ENCODE measurements at places on chromosomes 7 and 10.

DNA sequence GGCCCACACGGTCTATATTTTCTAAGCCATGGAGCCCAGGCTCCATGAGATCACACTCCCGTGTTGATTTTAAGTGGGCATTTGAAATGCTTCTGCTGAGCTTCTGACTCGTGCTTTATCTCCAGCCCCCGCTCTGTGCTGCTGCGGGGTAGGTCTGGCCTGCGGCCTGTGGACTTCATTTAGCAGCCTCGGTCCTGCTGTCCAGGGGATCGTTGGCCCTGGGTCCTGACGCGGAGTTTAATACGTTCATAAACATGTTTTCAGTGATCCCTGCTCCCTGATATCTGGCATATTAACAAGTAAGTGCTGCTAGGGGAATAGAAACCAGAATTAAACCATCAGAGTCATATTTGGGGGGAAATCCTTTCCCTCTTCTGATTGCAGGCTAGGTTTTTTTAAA, 540.3 kb upstream of the MGMT start:
- no peak for DNase-seq

DNA sequence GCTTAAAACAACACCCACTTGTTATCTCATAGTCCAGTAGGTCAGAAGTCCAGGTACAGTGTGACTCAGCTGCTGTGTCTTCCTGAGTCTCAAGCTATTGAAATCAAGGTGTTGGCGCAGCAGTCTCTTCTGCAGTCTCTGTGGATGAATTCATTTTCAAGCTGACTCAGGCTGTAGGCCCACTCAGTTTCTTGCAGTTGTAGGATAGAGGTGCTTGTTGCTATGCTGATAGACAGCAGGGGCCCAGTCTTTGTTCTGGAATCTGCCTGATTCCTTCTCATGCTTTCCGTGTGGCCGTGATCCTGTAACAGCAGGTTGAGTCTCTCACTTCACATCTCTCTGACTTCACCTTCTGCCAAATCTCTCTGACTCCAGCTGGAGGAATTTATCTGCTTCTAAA, 400.4 kb upstream of the POM121L12 start:
- DNase-seq, result no peak

DNA sequence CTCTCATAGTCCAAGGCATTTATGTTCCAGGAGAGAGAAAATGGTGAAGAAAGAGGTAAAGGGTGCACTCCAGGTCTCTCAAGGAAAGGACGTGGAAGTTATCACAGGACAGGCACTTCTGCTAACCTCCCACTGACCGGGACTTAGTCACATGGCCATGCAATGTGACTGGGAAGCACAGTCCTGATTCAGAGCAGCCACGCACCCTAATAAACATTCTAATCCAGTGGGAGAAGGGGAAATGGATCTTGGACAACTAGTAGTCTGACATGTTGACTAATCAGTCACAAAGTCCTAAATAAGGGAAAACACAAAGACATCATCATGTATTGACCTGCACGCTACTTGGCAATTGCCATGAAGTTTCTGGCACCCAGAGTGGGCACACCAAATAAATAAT, 417.5 kb upstream of the ZMIZ1 start:
- no peak for DNase-seq

GRCh38 chr7:105322655-105323277, 66.0 kb downstream of the SRPK2 start:
- no peak for DNase-seq

- peak; percentile 10 for DNase-seq
These were observed 49.6 kb upstream of the TOMM7 start for GRCh38 chr7:22872096-22872807.

DNA sequence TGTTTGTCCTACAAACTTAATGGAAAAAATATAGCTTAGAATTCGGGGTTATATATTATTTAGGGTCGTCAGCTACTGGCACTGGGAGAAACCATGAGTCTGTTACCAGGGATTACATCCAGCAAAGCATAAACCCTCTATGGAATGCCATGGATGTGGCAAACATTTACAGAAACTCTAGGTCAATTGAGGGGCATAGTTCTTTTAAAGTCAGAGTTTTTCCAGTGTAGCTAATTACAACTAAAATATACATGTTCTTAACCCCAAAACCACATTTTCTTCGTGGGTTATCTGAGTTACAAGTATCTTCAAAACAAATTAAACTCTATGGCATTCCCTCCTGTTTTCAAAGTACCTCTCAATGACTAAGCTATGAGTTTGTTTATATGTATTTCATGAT, 99.3 kb upstream of the THSD7A start:
- no peak for DNase-seq

- DNase-seq, result no peak
These were observed 135.0 kb downstream of the RTKN2 start for GRCh38 chr10:62133618-62134017.

- DNase-seq, result no peak
These were observed 755.2 kb downstream of the AUTS2 start for GRCh38 chr7:70353330-70353945.

DNA sequence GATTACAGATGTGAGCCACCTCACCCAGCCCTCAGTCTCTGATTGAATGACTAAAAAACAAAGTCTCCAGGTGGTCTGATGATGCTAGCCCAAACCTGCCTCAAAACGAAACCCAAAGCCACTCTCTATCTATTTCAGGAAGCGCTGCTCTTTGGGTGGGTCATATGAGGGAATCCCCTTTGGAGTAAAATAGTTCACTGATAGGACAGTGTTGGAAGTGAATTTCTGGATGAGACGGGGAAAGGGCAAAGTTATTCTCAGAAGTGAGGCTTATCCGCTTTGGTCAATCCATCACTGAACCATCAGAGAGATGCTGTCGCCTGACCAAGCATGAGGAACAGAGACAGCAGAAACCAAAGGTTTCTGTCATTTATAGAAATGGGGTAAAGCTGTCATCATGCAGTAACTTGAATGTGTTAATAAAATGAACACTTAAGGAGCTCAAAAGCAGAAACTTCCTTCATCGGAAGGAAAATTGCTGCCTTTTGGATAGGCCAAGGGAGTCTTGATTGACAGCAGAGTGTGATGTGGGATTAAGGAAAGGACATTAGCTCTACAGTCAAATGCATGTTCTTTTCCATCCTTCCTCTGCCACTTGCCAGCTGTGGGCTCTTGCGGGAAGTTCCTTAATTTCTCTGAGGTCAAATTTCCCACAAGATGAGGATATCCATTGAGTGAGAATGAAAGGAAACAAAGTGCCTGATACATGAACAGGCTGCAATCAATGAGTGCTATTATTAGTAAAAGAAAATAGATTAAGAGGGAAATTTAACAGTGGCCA, 64.9 kb upstream of the C1QL3 start:
- DNase-seq, result no peak

- no peak for DNase-seq
These were observed 9.5 kb upstream of the SEM1 start for GRCh38 chr7:96719164-96719563.

- no peak for DNase-seq
These were observed 358.1 kb upstream of the ZNF32 start for GRCh38 chr10:44006771-44007170.

DNA sequence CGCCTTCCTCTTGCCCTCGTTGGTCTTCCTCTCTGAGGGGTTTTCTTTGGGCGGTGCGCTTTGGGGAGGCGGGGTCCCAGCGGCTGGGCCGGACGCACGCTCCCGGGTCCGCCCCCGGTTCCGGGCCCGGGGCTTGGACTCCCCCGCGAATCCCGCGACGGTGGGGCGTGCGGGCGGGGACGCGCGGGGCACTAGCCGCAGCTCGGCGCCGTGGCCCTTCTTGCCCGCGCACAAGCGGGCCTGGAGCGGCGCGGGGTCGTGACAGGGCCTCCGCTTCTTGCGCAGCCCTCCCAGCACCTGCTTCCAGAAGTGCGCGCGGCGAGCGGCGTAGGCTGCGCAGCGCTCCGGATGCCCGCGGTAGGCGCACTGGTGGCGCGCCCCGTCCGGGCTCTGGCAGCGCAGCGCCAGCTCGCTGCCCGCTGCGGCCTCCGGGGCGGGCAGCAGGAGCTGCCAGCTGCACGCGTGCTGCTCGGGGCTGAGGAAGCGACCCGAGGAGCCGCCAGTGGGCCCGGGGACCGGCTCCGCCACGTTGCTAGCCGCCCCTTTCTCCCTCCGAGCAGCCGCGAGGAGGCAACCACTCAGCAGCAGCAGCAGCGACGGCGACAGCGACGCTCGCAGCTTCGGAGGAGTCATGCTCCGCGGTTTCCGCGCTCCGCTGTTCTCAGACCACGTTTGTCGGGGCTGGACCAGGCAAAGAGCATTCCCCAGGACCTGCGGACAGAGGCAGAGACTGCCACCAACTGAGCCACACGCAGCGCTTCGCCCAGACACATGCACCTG, 759 bp downstream of the FGFBP3 start:
- DNase-seq, result peak; percentile 74

DNA sequence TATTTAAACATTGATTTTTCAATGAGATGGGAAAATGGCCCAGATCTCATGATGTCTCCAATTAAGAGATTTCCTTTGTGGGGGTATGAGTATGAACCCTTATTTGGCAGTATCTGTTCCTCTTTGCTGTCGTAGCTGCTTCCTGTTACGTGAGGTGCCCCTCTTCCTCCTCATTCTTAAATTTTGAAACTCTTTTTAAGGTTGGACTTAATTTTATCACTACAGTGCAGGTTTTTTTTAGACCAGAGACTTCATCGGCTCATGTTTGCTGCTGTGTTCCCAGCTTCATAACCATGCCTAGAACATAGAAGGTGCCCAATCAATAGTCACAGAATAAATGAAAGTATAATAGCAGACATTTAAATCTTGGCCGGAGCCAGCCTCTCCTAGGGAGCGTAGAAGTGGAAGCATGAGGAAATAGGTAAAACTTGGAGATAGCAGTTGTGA, 2.4 kb downstream of the MIOS start:
- peak; percentile 50 for DNase-seq

- no peak for DNase-seq
These were observed 33.8 kb upstream of the UBE2H start for GRCh38 chr7:129986600-129986999.

All from CD4-positive, alpha-beta T cell treated with Interleukin-1 beta for 1 hour (primary cell).